ENCODE measurements at places on chromosomes 11 and 22.

DNA sequence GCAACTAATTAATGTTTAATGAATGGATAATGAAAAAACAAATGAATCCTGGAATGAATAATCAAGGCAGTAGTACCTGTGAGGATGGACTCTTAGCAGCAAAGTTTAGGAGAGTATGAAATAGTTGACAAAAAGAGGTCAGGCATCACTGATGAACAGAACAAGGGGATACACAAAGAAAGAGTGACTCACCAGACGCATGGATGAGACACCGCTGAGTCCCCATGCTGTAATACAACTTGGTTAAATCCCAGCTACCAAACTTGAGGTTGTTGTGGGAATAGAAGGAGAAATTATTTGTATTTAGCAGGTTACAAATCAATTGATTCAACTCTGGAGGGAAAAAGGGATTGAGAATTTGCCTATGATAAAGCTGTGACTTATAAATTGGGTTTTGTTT lies 976.9 kb upstream of the TENM4 start:
- no peak for DNase-seq

- DNase-seq: no peak
Observed at GRCh38 chr22:45709060-45709739, 37.6 kb downstream of the ATXN10 start.

GRCh38 chr11:117315285-117316196 lies 515 bp downstream of the BACE1 start:
- no peak for DNase-seq

GRCh38 chr22:40178417-40179409 lies 988 bp downstream of the TNRC6B start:
- DNase-seq: no peak

- no peak for DNase-seq
Observed at GRCh38 chr22:35561796-35562526, 21.3 kb downstream of the RASD2 start.

GRCh38 chr22:37448516-37449127 lies 21.3 kb upstream of the ELFN2 start:
- DNase-seq: no peak

GRCh38 chr11:18789942-18790341 lies 1.7 kb downstream of the PTPN5 start:
- DNase-seq: no peak

DNA sequence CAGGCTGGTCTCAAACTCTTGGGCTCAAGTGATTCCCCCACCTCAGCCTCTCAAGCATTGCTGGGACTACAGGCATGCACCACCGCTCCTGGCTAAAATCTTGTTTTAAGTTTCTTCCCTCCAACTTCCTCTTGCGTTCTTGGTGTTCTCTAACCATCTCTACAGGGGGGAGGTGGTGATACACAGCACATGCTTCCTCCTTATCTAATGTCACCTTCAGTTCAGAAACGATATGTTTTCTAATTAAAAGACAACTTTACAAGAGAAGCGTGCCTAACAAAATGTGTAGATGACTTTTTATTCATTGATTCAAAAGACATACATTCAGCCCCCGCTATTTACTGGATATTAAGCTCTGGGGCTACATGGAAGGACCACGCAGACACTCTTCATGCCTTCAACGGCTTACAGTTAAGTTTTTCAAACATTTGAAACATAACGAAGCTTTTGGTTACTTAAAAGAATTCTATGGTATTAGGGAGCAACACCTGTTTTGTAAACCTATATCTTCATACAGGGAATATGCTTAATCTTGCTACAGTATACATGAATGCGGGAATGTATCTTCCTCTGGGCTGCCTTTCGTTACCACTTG lies 933 bp upstream of the DLAT start:
- no peak for DNase-seq

GRCh38 chr11:77038825-77039326 lies 4.7 kb downstream of the B3GNT6 start:
- no peak for DNase-seq

DNA sequence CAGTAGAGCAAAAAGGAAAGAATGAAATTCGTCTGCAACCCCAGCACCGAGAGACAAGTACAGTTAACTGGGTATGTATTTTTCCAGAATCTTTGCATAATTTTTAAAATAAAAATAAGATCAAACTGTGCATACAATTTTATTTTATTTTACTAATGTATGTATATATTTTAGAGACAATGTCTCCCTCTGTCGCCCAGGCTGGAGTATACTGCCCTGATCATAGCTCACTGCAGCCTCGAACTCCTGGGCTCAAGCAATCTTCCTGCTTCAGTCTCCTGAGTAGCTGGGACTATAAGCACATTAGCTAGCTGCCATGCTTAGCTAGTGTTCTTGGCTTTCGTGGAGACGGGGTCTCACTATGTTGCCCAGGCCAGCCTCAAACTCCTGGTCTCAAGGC lies 18.8 kb upstream of the DRD2 start:
- no peak for DNase-seq

DNA sequence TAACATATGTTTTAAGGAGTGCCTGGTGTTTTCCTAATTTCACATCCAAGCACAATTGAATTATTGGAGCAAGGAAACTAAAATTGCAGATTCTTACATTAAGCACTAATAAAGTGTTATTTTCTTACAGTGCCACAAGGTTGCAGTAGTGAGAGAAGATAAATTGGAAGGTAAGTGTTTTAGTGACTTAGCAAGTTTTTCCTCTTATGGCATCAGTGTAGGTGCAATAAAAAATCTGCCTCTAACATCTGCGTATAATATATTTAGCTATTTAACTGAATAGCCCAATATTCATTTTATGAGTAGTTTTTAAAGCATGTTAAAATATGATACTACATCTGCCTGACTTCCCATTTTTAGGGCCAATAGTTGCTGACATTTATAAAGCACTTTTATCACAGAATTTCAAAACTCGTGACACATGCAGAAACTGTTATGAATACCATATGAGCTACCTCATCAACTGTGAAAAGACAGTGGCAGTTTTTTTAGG lies 19.0 kb downstream of the POLD3 start:
- no peak for DNase-seq

DNA sequence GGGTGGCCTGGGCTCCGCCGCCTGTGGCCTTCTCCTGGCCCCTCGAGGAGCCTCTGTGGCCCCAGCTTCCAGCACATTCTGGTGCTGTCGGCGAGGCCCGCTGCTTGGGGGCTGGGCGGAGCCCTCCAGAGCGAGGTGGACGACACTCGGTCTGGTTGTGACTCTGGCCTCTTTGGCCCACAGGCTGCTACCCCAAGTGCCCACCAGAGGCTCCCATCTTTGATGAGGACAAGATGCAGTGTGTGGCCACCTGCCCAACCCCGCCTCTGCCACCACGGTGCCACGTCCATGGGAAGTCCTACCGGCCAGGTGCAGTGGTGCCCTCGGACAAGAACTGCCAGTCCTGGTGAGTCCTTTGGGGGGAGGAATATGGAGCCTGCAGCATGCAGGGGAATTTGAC lies 22.4 kb downstream of the MUC5AC start:
- DNase-seq: no peak

GRCh38 chr22:45107671-45108070 lies 56.1 kb upstream of the NUP50 start:
- no peak for DNase-seq

GRCh38 chr11:94297985-94298576 lies 6.3 kb upstream of the IZUMO1R start:
- no peak for DNase-seq

DNA sequence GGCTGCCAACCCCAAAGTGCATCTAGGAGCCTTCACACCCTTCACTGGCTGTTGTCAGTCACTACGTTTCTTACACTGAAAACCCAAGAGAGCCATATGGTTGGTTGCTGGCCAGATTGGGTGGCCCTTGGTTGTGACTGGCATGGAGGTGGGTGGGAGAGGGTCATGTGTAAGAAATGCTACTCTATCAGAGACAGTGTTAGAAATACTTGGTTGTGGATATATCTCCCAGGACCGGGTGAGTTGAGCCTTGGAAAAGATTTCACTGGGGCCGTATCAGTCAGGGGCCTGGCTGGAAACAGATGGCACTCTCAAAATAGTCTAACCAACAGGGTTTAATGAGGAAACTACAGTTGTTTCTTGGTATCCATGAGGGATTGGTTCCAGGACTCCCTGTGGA lies 15.2 kb downstream of the ENDOD1 start:
- DNase-seq: no peak

DNA sequence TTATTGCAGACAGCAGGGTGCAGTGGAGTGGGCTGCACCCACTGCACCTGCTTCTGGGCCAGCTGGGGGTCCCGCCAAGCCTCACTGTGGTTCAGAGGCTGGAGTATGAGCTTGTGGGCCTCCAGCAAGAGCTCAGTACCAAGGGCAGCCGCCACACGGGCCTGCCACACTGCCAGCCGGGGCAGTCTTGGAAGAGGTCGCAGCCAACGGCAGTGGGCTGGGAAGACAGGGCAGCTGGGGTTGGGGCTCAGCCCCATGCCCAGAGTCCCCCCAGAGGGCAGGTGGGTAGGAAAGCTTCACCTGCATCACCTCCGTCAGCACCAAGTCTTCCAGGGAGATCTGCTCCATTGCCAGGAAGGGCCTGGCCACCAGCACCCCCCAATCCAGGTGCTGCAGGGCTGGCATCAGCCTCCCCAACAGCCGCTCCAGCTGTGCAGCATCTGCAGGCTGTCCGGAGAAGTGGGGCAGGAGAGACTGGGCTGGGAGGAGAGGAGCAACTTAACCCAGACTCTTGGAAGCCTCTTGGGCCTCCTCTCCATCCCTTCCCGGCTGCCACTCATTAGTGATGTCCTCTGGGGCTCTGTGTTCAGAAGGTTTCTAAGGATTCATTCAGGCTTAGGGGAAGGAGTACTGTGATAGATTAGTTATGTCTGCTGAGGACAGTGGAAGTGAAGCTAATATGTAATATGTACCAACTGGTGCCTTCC lies 1.1 kb upstream of the GSTT4 start:
- DNase-seq: no peak

Data from cortex of kidney (tissue), 1 donor.